Prostate gland (tissue), 2 donors: ENCODE measurements at places on chromosomes 5 and 9. TPM values are rescaled to one million over a fixed set of nuclear protein-coding genes. Genes with fewer than 3 reads are reported as not detected.
A peak's percentile ranks its signal among the peaks of the same experiment; 100 is the strongest.

Gene CATSPER3
- not detected for total RNA-seq

DNA sequence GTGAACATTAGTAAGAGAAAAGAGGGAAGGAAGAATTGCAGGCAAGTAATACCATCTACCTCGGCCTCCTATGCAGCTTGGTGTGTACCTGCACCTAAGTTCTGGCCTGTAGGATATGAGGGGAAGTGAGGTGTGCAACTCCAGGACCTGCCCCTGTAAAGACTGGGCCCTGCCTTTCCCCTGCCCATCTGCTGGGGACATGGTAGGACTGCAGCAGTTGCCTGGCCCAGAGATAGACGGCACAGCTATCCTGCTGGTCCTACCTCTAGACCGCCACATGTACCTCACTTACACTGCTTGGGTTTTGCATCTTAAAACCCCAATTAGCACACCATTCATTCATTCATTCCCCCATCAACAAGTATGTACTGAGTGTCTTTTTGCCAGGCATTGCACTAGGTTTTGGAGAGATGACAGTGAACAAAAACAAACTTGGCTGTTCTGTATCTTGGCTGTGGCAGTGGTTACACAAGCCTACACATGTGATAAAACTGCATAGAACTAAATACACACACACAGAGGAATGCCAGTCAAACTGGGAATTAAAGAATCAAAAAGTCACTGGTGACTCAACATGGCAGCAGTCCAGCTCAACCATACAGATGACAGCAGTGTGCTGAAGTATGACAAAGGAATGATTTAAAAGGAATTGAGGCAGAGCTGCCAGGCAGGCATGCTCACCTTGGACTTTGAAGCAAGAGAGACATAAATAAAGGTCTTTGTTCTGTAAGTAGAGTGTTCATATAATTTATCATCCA is 23.3 kb upstream of the MGAT1 start:
- H3K27me3 ChIP-seq = no peaks in the 10 kb centered on the region
- H3K4me1 ChIP-seq = peaks cover 6% of the 10 kb centered on the region
- H3K4me3 ChIP-seq = no peak overlapping the region
- peak; percentile 95 for DNase-seq

- no peaks in the 10 kb centered on the region for H3K27me3 ChIP-seq
- no peaks in the 10 kb centered on the region for H3K36me3 ChIP-seq
- DNase-seq = no peak
Observed at GRCh38 chr9:131669269-131670157, 70.4 kb downstream of the RAPGEF1 start.

GRCh38 chr9:109990541-109990940 is 210.5 kb downstream of the PALM2AKAP2 start:
- no peaks in the 10 kb centered on the region for H3K27me3 ChIP-seq
- no peak for DNase-seq
- no peak overlapping the region for H3K27ac ChIP-seq
- no peaks in the 10 kb centered on the region for H3K4me1 ChIP-seq

DNA sequence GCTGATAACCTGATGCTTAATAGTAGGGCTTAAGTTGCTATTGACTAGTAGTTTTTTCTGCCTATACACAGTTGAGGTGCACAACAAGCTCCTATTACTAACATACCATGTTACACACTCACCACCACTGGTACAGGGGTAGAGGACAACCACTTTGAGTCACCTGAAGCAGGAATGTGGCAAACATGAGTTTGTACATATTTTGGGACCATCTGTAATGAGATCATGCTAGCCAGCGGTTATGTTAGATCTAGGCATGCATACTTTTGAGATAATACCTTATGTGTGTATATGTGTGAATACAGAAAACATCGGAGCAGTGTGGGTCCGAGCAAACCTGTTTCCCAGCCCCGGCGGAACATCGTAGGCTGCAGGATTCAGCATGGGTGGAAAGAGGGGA is 72.8 kb upstream of the NXNL2 start:
- H3K27me3 ChIP-seq = no peaks in the 10 kb centered on the region
- no peaks in the 10 kb centered on the region for H3K36me3 ChIP-seq

Gene HTR1A
- 1.2 TPM for total RNA-seq
